Neural crest cell (in vitro differentiated cells): ENCODE measurements at places on chromosomes 2 and 18.

DNA sequence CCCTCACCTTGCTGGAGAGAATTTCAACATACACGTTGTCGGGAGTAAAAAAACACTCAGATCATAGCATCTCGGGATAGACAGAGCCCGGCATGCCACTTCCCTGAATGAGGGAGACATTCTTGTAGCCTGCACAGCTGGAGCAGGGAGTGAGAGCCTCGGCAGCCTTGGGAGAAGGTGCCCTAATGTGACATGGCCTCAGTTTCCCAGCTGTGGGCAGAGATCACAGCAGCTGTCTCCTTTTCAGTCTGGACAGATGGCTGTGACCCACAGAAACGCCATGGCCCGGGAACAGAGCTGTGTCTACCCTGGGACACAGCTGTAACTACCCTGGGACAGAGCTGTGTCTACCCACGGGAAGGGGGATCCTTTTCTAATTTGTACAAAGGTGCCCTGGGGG, 55.9 kb downstream of the HS1BP3 start:
- no peak for DNase-seq
- peaks cover 79% of the 10 kb centered on the region for H3K4me1 ChIP-seq
- H3K36me3 ChIP-seq: no peaks in the 10 kb centered on the region

- H3K27me3 ChIP-seq: no peaks in the 10 kb centered on the region
- H3K27ac ChIP-seq: no peak overlapping the region
- no peak for DNase-seq
- H3K4me1 ChIP-seq: peaks cover 11% of the 10 kb centered on the region
Measured at GRCh38 chr2:1978706-1979105, 234.4 kb upstream of the PXDN start.

DNA sequence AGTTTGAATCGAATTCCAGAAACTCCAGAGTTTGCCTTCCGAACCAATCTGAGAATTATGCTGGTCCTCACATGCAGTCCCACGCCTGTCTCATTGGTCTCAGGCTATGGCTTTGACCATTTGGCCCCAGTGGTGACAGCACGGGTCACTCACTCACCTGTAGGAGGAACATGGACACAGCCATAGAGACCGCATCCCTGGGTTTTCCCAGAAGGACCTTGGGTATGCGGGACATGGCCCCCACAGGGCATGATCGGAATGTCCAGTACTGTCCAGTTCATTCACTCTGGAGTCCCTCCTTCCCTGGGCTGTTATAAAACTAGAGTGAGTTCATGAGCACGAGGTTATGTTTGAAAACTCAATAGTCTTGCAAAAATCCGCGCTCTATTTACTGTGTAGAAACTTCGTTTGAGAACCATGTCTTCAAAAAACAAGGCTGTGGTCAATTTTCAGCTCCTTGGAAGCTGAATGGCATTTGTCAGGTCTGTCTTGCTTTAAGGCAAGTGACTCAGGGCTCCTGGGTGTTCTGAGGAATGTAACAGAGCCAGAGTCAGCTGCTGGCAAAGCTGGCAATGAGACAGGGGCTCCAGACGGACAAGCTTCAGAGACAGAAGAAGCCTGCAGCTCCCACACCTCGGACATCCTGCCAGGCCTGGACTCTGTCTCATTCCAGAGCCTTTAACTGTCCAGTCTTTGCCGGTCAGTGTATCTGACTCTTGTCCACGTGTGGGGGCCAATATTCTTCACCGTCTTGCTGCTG, 86.7 kb upstream of the TMEM18 start:
- peaks cover 41% of the 10 kb centered on the region for H3K4me1 ChIP-seq
- no peak for DNase-seq
- H3K36me3 ChIP-seq: no peaks in the 10 kb centered on the region
- H3K27ac ChIP-seq: no peak overlapping the region

DNA sequence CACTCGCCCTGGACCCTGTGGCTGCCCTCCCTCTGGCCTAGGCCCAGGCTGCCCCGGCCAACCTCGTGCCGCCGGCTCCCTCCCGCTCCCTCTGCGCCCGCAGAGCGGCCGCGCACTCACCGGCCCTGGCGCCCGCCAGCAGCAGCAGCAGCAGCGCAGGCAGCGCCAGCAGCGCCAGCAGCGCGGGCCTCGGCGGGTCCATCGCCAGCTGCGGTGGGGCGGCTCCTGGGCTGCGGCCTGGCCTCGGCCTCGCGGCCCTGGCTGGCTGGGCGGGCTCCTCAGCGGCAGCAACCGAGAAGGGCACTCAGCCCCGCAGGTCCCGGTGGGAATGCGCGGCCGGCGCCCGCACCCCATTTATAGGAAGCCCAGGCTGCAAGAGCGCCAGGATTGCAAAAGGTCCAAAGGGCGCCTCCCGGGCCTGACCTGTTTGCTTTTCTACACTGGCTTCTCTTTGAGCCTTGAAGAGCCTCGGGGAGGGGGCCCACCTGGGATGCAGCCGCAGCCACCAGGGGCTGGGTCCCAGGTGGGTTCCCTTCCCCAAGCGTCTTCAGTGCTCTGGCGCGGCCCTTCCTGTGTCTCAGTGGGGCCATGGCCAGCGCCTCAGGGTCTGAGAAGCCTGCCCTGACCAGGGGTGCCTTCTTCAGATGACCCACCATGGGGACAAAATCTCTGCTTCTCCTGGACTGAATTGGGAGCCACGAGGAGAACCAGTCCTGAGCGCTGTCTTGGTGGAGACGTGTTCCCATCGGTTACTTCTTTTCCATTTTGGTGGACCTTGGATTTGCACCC, at the start of gene APOB:
Gene APOB, minus strand, starts transcription at position 330 of the 789 bp plus-strand sequence. Its CDS starts 128 bp downstream, at position 202.
- peaks cover 77% of the 10 kb centered on the region for H3K27me3 ChIP-seq
- peak within 1 kb of the TSS; percentile 75 for H3K4me3 ChIP-seq
- DNase-seq: peak; percentile 33
- no peak within 1 kb of the TSS for H3K27ac ChIP-seq
- H3K4me1 ChIP-seq: peaks cover 4% of the 10 kb centered on the region
- H3K36me3 ChIP-seq: no peaks in the 10 kb centered on the region

DNA sequence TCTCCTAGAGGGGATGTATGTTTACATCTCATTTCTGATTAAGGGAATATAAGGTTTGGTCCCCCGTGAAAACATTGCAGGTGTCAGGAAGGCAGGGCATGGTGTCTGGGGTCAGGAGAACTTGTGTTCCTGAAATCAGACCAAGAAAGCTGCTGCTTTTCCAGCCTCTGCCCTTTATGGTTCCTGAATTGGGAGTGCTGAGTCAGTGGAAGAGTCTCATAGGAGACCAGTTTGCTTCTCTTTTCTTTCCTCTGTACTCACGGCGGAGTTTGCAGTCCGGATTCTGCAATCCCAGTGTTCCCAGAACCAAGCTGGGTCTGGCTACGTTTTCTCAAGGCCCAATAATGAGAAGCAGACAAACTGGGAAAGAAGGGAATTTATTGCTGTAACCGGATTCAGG, 5.1 kb upstream of the MARCO start:
- H3K4me1 ChIP-seq: no peaks in the 10 kb centered on the region
- no peak overlapping the region for H3K4me3 ChIP-seq
- H3K36me3 ChIP-seq: no peaks in the 10 kb centered on the region
- no peak overlapping the region for H3K27ac ChIP-seq

DNA sequence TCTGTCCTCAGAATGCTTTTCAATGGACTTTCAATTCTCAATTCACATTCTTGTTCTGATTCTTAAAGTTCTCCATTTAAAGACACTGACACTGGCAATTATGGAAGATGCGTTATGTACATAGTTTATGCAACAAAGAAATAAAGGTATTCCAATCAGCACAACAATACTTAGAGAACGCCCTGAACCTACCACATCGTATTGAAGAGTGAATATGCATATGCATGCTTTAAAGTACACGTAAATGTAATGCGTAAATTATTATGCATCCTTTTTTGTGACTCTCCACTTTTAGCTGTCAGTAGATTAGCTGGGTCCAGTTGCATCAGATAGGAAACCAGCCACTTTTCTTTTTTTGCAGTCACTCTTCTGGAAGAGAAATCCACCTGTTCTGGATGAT, 83.5 kb downstream of the RBM43 start:
- H3K4me3 ChIP-seq: no peak overlapping the region
- H3K4me1 ChIP-seq: peaks cover 13% of the 10 kb centered on the region
- H3K36me3 ChIP-seq: no peaks in the 10 kb centered on the region
- no peaks in the 10 kb centered on the region for H3K27me3 ChIP-seq
- DNase-seq: no peak
- no peak overlapping the region for H3K27ac ChIP-seq

GRCh38 chr2:176455816-176456291, 186.6 kb downstream of the MTX2 start:
- peak; percentile 12 for DNase-seq
- H3K27ac ChIP-seq: no peak overlapping the region
- H3K4me3 ChIP-seq: no peak overlapping the region
- H3K4me1 ChIP-seq: peaks cover 5% of the 10 kb centered on the region
- H3K36me3 ChIP-seq: no peaks in the 10 kb centered on the region

GRCh38 chr2:49255409-49255971, 101.2 kb upstream of the FSHR start:
- no peak overlapping the region for H3K27ac ChIP-seq
- no peaks in the 10 kb centered on the region for H3K4me1 ChIP-seq

- H3K36me3 ChIP-seq: no peaks in the 10 kb centered on the region
- no peak for DNase-seq
- no peaks in the 10 kb centered on the region for H3K27me3 ChIP-seq
- H3K27ac ChIP-seq: no peak overlapping the region
Measured at GRCh38 chr18:41972067-41972925, 17.3 kb downstream of the PIK3C3 start.

GRCh38 chr2:24825883-24826772, 32.9 kb downstream of the CENPO start:
- DNase-seq: no peak
- H3K27ac ChIP-seq: peak overlapping the region; percentile 4
- H3K27me3 ChIP-seq: peaks cover 3% of the 10 kb centered on the region
- H3K4me1 ChIP-seq: peaks cover 39% of the 10 kb centered on the region
- peak overlapping the region; percentile 61 for H3K4me3 ChIP-seq

DNA sequence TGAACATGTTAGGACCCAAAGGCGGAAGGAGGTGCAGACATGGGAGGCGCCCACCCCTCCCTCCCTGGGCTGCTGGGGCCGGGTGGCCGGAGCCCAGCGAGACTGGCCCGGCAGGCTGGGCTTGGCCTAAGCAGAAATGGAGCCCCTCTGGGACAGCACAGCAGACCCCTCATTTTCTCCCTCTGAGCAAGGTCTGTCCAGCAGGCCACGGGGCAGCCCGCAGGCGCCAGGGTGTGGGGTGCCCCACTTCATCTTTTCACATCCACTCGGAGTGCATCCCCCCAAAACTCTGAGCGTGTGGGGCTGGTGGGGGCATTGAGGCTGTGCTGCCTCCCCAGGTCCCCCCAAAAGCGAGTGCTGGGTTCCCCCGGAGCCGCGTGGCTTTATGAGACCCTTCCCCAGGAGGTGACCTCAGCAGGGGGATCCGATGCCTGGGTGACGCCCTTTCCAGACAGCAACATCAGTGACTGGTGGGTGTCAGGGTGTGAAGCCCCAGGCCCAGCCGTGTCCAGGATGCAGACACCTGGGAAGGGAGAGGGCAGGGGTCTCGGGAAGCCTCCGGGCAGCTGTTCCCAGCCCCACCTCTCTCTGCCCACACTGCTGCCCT, 36.7 kb upstream of the GPC1 start:
- H3K27ac ChIP-seq: no peak overlapping the region
- no peak overlapping the region for H3K4me3 ChIP-seq
- H3K4me1 ChIP-seq: peaks cover 10% of the 10 kb centered on the region
- no peaks in the 10 kb centered on the region for H3K36me3 ChIP-seq
- H3K27me3 ChIP-seq: no peaks in the 10 kb centered on the region

DNA sequence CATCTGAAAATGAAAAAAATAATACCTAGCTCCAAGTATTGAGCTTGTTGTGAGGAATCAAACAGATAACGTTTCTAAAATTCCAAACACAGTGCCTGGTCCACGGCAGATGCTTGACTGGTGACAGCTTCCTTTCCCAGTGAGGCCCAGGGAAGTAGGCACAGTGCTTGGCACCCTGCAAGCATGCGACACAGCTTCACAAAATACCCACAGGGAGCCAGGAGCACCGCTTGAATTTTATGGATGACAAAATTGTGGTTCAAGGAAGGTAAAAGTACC, 205.1 kb upstream of the TNP1 start:
- H3K36me3 ChIP-seq: peaks cover 8% of the 10 kb centered on the region
- H3K27me3 ChIP-seq: no peaks in the 10 kb centered on the region
- peaks cover 30% of the 10 kb centered on the region for H3K4me1 ChIP-seq
- H3K4me3 ChIP-seq: no peak overlapping the region
- H3K27ac ChIP-seq: peak overlapping the region; percentile 85

- H3K27ac ChIP-seq: no peak overlapping the region
- no peaks in the 10 kb centered on the region for H3K27me3 ChIP-seq
- no peaks in the 10 kb centered on the region for H3K36me3 ChIP-seq
- H3K4me1 ChIP-seq: peaks cover 9% of the 10 kb centered on the region
Measured at GRCh38 chr2:205882806-205883425, 200.6 kb downstream of the NRP2 start.

DNA sequence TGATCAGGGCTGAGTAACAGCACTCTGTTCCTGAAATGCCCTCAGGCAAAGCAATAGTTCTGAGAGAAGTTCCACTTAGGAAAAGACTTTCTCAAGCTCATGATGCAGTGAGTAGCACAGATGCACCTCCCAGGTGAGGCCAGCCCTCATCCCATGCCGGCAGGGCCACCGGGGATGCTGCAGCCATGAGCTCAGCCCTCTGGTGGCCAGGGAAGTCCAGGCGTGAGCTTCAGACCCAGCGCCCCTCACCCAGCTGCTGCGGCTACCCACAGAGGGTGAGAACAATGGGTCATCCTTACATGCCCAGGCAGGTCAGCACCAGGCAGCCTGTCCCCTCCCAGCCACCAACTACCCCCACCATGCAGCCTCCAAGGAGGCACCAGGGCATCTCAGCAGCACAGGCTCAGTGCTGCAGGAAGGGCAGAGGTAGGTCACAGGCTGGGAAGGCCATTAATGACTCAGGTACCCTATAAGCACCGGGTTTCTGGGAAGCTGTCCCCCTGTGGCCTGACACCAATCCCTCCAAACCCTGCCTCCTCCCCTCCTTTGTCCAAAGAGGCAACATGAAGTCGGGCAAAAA, 50.6 kb downstream of the TTC32 start:
- no peaks in the 10 kb centered on the region for H3K36me3 ChIP-seq
- H3K4me1 ChIP-seq: no peaks in the 10 kb centered on the region
- H3K4me3 ChIP-seq: no peak overlapping the region
- DNase-seq: no peak

DNA sequence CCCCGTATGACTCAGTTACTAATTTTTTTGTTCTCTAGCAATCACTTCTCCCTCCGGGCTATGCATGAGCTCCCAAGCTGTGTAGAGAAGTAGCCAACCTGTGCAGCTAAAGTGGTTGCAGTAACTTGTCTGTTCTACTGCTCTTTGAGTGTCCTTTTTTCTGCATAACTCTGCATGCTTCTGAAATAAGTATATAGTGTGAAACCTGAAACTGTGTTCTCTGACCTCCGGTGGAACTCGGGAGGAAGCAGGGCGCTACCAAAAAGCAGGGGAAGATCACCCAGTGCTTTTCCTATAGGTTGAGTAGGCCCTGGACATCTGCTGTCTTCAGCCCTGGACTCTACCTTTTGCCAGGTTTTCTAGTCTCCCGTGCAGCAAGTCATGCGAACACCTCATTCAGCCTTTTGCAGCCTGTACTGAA, 47.8 kb downstream of the PHLPP1 start:
- no peaks in the 10 kb centered on the region for H3K36me3 ChIP-seq
- DNase-seq: no peak
- H3K4me3 ChIP-seq: no peak overlapping the region

DNA sequence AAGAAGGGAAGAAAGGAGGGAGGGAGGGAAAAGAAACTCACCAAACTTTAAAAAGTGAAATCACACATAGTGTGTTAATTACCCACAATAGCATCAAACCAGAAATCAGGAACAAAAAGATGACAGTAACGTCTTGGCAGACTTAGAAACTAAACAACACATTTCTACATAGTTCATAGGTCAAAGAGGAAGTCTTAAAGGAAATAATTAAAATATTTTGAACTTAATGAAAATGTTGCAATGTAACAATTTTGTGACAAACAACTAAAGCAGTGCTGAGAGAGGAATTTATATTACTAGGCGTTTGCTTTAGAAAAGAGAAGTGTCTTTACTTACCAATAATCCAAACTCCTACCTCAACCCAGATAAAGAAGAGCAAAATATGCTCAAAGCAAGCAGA, 505.0 kb upstream of the ID2 start:
- no peaks in the 10 kb centered on the region for H3K4me1 ChIP-seq
- H3K27ac ChIP-seq: no peak overlapping the region
- no peak for DNase-seq
